Activated CD4-positive, alpha-beta T cell treated with anti-CD3 and anti-CD28 coated beads, Interleukin-2, amount 50 U/mL, for 1 hour (primary cell): ENCODE measurements at places on chromosomes 11 and 22.
A peak's percentile ranks its signal among the peaks of the same experiment; 100 is the strongest.

DNA sequence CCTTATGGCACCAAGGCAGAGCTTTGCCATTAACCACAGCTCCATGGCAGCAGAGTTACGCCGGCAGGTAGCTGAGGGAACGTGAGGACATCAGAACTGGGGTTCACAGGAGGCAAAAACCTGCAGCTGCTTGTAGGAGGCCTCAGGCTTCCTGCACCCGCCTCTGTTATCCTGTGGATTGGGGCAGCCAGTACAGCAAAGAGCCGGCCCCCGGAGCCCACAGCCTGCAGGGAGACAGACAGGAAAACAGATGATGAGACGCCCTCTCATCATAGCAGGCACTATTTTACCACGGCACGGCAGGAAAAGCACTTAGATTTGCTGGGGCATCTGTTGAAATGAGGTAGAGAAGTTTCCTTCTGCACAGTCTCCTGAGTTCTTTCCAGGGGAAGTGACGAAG, 870.3 kb downstream of the TBC1D22A start:
- DNase-seq, result no peak

GRCh38 chr22:37635157-37635556, 4.3 kb upstream of the SH3BP1 start:
- no peak for DNase-seq

GRCh38 chr22:37079668-37080171, 28.2 kb downstream of the KCTD17 start:
- peak; percentile 82 for DNase-seq

GRCh38 chr11:46229230-46229629, 48.2 kb upstream of the CREB3L1 start:
- no peak for DNase-seq

- DNase-seq, result no peak
These were observed 6.5 kb downstream of the GAL start for GRCh38 chr11:68690671-68691401.

DNA sequence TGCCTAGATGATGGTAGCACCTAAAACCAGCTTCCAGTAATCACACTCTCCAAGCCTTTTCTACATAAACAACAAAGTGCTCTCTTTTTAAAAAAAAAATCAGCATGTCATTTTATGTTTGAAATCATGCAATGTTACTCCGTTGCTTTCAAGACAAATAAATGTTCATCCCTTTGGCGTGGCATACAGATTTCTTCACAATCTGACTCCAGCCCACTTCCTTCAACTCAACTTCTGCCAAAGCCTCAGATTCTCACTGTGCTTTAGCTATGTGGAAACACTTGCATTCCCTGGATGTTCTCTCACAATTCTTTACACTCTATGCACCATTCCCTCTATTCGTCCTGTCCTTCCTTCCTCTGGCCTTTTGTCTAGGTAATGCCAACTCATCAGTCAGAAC, 206.3 kb upstream of the BLID start:
- DNase-seq, result no peak

- DNase-seq, result no peak
These were observed 896.9 kb downstream of the KCNA4 start for GRCh38 chr11:29119707-29120618.

DNA sequence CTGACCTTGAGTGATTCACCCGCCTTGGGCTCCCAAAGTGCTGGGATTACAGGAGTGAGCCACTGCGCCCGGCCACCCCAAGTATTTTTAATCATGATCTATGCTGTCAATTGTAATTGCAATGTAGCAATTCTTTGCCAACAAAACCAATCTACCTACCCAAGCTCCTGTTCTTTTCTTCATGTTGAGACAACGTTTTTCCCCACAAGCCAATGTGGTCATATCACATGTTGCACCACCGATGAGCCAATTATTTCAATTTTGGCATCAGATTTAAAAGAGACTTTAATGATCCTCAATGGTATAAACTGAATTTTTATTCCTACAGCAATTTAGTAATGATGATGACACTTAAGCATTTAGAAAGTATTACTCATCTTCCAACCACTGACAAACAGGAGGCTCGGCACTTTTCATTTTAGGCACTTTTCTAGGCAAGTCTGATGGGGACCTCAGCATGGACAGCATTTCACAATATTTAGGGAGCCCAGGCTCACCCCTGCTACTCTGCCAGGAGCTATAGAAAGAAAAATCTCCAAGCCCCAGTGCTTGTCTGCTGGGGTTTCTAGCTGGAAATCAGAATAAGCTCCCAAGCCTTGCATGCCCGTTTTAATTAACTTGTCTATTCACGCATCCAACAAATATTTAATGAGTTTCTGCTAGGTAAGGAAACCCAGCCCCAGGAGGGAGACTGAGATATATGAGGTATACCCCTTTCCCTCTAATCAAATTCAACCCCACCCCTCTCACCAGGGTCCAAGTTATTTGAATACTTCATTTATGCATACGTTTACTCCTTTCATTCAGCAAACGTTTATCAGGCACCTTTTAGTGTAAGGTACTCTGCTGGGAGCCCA, 291.4 kb downstream of the ST3GAL4 start:
- DNase-seq, result no peak

GRCh38 chr11:44519989-44520737, 45.3 kb upstream of the CD82 start:
- no peak for DNase-seq

GRCh38 chr22:20867179-20868024, 8.6 kb downstream of the SNAP29 start:
- no peak for DNase-seq

- DNase-seq, result no peak
These were observed 19.8 kb downstream of the CAT start for GRCh38 chr11:34458525-34458924.

DNA sequence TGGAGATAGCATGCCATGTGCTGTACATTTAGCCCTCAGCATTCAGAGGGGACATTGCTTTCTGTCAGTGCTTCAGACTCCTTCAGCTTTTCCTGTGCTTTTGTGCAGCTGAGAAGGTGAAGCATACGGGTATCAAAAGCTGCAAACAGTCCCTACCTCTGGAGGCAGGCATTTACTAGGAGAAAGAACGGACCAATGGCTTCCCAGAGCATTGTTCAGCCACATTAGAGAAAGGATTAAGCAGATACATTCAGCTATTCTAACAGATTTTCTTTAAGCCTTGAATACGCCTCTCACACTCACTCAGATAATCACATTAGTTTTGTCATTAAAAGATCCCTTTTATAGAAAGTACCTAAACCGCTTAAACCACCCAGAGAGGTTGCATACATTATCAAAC, 80.7 kb upstream of the FAM181B start:
- DNase-seq, result no peak

DNA sequence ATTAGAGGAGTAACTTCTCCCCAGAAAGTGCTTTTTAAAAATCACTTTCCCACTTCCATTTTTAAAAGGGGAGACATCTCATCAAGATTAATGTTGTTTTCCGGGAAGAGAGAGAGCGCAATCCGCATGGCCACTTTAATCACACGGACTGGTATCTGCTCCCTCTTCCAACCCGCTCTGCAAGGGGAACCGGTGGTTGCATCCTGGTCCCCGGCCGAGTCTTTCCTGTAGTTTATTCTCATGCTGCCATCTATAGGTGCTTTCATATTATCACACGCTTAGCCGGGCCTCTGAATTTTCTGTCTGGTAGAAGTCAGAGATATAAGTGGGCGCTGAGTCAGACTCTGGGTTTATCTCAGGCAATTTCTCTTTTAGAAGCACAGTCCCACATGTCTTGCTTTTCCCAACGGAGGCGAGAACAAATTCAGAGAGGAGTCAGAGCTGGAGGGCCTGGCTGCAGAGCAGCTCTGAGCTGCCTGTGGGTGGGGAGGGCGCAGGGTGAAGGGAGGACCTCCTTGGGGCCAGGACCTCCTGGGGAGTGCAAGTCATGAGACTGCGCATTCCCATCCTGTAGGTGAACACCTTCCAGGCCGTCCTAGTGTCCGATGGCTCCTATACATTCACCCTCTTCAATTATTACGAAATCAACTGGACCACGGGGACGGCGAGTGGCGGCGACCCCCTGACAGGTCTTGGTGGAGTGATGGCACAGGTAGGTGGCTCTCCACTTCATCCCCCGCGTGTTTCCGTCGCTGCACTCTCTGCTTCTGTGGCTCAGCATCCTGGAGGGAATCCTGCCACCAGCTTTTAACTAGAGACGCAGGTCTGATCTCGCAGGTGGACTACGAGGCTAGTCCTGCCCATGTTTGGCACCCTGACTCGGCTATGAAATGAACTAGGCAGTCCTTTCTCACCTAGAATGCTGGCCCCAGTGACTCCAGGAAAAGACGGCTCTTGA, 11.7 kb downstream of the TECTA start:
- DNase-seq, result peak; percentile 6

DNA sequence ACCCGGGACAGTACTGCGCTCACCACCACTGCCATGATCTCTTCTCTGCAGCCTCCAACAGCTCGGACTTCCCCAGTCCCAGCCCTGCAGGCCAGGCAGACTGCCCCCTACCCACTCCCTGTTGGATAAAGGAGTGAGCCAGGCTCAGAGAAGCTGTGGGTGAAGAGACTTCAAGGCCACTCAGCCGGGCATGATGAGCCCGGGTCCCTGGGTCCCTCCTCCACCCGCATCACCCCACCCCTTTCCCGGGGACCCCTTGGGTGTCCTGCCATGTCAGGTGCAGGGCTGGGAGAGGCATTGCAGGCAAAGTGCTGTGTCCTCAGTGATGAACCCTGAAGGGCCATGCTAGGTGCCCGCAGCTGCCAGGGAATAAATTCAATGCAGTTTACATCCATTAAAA, 14.5 kb downstream of the LSP1 start:
- no peak for DNase-seq

DNA sequence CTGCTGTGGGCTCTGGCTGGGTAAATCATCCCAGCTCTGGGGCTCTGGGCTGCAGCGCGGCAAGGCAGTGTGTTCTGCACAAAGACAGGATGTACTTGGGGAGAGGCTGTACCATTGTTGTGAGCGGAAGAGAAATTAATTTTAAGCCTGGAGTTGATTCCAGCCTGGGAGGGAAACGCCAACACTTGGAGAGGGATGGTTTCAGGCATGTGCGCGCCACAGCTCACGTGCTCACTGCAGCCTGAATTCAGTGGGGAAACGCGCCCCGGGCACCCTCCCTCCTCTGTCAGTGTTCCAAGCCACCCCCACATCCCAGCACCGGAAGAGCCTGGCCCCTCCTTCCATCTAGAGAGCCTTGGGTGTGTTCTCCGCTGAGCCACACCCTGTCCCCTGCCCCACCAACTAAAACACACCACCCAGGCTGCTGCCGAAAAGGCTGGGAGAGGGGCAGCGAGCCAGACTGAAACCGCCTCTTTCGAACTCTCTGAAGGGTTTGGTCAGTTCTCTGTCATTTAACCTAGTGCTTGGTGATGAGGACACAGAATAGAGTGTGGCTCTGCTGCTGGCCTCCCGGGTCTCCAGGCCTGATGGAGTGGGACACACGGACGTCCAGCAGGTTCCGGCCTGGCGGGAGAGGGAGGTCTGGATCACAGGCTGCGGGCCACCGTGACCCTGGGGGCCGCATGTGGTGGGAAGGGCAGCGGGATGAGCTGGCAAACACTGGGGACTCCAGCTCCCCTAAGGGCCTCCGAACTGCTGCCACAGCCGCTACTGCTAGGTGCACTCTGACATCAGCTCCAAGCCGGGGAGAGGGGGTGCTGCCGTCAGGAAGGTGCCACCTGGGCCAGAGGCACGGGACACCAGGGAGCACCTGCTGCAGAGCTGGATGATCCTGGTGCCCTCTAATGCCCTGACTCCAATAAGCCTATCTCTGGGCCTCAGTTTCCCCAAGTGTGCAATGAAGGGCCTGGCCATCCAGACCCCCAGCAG, 230.8 kb downstream of the CTTN start:
- no peak for DNase-seq

GRCh38 chr11:122279194-122279593, 163.2 kb upstream of the BLID start:
- DNase-seq, result no peak

- DNase-seq, result no peak
These were observed 719.8 kb upstream of the LRRC4C start for GRCh38 chr11:42179216-42179615.

GRCh38 chr11:78868563-78868962, 293.9 kb upstream of the NARS2 start:
- DNase-seq, result no peak

DNA sequence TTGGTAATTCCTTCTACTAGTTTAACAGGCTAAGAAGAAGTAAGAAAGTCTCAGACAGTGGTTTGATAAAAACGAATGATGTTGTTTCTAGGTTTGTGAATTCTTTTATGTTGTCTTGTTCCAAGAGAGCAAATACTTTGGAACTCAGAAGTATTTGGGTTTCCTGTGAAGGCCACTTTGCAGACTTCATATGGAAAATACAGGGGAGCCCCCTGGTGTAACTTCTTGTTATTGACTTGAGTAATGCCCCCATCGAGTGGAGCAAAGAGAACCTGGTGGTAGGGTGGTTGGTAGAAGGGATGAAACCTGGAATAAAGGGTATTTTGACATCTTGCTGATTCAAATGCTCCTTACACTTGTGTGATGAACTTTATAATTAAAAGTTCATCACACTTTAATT, 40.0 kb upstream of the PTH start:
- DNase-seq, result no peak

DNA sequence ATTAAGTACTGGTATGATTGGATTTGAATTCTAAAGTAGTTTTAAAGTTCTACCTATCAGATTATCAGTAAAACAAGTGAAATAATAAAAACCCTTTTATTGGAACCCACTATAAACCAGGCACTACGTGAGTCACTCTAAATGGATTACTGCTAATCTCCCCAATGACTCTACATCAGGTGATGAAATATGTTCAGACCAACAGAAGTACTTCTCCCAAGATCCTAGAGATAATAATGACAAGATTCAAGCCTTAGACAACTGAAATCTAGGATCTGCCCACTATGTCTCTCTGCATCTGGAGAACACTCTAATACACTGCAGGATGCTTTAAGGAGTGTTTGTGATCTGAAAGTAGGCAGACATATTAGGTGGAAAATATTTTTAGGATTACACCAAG, 652.1 kb upstream of the CHORDC1 start:
- DNase-seq, result no peak

- no peak for DNase-seq
These were observed 42.3 kb downstream of the IGF2 start for GRCh38 chr11:2096919-2097301.

GRCh38 chr11:106466521-106467080, 389.1 kb downstream of the AASDHPPT start:
- no peak for DNase-seq

DNA sequence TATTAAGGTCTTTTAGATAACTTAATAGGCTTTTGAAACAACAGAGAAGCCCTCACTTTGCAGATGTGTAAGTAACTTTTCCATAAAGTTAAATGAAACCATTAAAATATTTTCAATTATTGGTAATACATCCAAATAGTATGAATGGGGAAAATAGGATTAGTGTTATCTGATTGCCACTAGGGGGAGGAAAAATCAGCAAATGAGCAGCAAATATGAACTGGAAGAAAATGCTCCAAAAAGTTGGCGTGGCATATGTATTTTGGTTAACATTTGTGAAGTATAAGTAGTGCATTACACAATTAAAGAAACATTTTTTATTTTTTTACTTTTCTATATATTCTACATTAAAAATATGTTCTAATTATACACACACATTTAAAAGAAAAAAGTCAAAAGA, 259.8 kb upstream of the ANO5 start:
- DNase-seq, result no peak

- DNase-seq, result no peak
These were observed 456 bp downstream of the AAMDC start for GRCh38 chr11:77821349-77821851.
